ENCODE measurements at places on chromosomes 2 and 18.

GRCh38 chr2:220966636-220967035 is 605.5 kb downstream of the EPHA4 start:
- peak; percentile 83 for DNase-seq

GRCh38 chr2:20314562-20315501 is 35.8 kb downstream of the PUM2 start:
- DNase-seq = no peak

DNA sequence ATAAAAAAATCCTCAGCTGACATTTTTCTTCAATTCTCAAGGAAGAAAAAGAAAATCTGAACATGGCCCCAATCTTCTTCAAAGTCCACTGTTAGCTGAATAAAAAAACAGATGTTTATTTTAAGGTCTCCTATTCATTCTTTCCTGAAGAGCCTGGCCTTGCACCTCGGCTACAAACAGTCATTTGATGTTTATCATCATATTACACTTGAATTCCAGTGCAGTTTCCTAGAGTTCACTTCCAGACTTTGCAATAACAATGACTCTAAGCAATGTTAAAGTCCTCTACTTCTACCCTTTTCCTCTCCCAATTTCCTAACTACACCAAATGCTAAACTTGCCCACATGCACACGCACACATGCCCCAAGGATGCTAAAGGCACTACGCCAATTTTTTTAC is 70.1 kb downstream of the NOL10 start:
- peak; percentile 3 for DNase-seq

- no peak for DNase-seq
These were observed 12.6 kb upstream of the RAB1A start for GRCh38 chr2:65142515-65142914.

GRCh38 chr2:231455222-231455621 is 9.1 kb downstream of the NCL start:
- no peak for DNase-seq

DNA sequence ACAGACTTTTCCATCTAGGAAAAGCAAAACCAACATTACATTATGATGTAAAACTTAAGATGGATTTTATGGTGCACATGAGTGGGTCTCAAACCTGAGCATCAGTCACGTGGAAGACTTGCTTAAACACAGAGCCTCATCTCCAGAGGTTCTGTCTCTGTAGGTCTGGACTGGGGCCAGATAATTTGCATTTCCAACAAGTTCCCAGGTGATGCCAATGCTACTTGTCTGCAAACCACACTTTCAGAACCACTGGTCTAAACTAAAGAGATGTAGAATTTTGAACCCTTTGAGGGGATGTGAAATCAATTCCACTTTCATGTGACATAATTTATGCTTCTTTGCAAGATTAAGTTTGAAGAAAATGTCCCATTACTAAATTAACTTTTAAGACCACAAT is 522.8 kb downstream of the MBD2 start:
- no peak for DNase-seq

- DNase-seq = no peak
These were observed 94.9 kb upstream of the FZD7 start for GRCh38 chr2:201938781-201939180.

GRCh38 chr18:32301976-32302743 is 112.3 kb downstream of the MEP1B start:
- peak; percentile 79 for DNase-seq

GRCh38 chr2:94877129-94877528 is 5.9 kb downstream of the TEKT4 start:
- no peak for DNase-seq

- no peak for DNase-seq
These were observed 43.1 kb downstream of the EDAR start for GRCh38 chr2:108945969-108946368.

- DNase-seq = no peak
These were observed 53.2 kb downstream of the ITGA6 start for GRCh38 chr2:172480301-172481218.

GRCh38 chr2:197349699-197350098 is 39.1 kb upstream of the ANKRD44 start:
- DNase-seq = no peak

DNA sequence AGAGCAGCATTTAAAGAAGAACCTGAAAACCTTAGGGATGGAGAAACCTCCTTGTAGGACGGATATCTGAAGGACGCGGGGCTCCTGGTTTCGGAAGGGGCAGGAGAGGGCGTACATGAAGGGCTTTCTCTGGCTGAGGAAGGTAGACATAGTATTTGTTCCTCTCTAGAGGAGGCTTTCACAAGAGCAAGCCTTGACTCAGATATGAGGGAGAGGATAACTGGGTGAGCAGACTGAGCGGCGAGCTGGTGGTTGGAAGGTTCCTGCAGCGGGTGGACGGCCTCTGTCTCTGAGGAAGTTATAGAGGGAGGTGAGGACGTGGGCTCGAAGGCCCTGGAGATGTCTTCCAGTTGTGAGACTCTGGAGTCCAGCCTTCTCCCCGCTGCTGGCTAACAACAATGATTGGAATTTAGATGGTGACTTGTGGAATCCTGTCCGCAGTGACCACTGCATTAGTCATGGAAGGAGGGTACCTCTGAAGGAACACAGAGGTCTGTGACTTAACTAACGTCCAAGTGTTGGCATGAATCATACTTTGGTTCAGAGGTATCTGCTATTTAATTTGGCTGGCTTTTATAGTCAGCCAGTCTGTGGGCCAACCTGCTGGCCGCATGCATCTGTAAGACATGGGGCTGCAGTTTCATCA is 80.9 kb downstream of the ASAP2 start:
- peak; percentile 95 for DNase-seq

DNA sequence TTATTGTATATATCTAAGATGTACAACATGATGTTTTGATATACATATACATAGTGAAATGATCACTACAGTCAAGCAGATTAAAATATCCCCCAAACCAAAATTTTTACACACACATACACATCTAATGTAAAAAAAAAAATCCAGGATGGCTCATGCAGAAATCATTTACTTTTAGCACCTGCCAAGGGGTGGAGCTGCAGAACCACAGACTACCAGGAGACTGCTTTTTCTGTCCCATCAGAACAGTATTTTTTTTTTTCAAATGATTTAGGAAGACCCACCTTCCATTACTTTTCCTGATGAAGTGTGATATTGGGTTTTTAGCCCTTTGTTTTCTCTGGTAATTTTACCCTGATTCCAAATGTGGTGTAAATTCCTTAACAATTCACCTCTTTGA is 61.9 kb downstream of the AQP4 start:
- DNase-seq = no peak

- DNase-seq = no peak
These were observed 57.9 kb downstream of the ABCA12 start for GRCh38 chr2:215080545-215080944.

DNA sequence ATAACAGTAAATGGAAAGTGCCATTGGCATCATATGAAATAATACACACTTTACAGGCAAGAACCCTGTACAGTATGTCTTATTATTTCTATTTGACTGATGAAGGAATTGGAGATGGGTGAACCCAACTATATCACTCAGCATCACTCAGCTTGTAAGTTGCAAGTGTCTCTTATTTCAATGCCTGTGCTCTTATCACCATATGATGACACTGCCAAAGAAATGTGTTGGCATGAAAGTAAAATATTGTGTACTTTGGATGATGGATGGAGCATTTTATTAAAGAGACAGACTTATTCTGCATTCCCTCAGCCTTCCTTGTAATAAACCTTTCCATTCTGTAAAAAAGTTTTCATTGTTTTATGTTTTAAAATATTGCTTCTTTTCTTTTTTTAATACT is 927.5 kb upstream of the VRK2 start:
- no peak for DNase-seq

DNA sequence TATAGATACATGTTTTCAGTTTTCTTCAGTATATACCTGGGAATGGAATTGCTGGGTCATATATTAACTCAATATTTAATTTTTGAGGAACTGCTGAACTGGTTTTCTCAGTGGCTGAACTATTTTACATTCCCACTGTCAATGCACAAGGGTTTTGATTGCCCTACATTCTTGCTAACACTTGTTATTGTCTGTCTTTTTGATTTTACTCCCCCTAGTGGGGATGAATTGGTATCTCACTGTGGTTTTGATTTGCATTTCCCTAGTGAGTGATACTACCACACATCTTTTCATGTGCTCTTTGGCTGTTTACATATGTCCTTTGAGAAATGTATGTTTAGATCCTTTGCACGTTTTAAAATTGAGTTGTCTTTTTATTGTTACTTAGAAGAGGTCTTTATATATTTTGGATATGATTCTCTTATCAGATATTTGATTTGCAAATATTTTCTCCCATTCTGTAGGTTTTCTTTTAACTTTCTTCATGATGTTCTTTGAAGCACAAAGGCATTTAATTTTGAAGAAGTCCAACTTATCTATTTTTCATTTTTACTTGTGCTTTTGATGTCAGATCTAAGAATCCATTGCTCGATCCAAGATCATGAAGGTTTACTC is 36.2 kb downstream of the ASB1 start:
- DNase-seq = peak; percentile 37

GRCh38 chr2:212033888-212034287 is 504.7 kb downstream of the ERBB4 start:
- no peak for DNase-seq

- DNase-seq = no peak
These were observed 246.2 kb upstream of the STON1 start for GRCh38 chr2:48283586-48284269.

GRCh38 chr2:213733893-213734292 is 449.6 kb downstream of the SPAG16 start:
- DNase-seq = no peak

DNA sequence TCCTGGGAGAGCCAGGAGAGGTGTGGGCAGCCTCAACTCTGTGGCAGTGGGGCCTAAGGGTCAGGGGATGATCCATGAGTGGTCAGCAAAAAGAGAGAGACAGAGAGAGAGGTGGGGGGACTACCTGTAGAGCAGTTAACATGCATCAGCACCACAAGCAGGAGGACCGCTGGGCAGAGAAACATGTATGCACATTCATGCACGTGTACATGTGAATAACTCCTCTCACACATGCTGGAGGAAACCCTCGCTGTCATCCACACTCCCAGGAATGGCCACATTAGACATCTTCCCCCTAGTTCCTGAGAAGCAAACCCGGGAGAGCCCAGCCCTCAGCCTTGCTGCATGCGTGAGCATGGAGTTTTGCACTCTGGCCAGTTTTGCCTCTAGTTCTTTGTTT is 166.1 kb downstream of the SMAD7 start:
- no peak for DNase-seq

- DNase-seq = no peak
These were observed 14.0 kb downstream of the STK25 start for GRCh38 chr2:241494311-241494908.

DNA sequence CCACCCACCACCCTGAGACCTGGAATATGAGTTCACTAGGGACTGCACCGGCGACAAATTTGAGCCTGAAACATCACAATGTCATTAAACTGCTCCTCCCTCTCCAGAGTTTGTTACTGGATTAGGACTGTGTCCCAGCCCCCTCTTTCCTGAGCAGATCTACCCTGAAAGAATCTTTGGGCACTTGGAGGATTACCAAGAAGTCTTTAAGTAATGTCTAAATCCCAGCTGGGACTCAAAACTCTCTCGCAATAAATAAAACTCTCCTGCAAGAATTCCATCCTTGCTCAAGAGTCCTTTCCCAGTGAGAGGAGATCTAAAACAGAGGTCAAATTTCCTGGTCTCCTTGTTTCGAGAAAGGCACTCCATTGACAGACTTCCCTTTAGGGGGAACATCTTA is 20.9 kb downstream of the GKN2 start:
- DNase-seq = no peak

DNA sequence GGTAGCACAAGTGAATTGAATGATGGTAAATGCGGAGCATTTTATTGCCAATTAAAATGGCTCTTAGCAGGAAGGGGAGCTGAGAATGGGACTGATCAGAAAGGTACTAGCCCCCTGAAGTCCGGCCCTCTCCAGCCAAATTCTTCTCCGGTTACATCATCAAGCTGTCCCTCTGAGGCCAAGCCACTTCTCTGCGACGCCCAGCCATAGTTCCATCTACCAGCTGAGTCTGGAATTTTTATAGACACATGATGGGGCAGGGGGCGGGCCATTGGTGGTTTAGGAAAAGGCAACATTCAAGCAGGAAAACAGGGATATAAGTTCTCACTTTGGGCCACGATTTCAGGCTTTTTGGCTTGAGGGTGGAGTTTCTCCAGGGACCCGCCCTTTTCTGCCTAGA is 22.7 kb downstream of the RPRM start:
- DNase-seq = peak; percentile 16

DNA sequence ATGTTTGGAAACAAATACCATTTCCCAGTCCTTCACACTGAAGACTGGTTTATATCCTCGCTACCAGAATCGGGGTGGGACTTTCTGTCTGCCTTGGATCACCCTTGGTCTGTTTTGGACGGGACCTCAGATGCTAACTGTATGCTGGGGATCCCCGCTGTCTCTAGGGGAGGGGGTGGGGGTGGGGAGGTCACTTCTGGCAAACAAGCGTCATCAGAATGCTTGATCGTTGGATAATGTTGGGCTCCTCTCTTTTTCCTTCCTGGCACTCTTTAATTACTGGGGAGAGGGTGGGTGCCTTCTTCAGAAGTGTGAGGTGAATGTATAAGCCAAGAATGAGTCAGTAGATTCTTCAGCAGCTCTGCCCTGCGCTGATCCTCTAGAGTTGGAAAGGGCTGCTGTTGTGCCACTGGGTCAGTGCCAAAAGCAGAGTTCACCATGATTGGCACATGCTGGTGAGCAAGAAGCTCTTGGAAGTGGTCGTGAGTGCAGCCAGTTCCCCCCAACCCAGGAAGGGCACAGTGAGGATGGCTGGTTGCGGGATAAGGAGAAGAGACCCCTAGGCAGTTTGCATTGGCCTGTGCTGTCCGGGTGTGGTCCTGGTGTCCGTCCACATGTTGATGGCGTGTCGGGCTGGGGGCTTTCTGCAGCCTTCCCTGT is 32.2 kb downstream of the DGKD start:
- DNase-seq = no peak

DNA sequence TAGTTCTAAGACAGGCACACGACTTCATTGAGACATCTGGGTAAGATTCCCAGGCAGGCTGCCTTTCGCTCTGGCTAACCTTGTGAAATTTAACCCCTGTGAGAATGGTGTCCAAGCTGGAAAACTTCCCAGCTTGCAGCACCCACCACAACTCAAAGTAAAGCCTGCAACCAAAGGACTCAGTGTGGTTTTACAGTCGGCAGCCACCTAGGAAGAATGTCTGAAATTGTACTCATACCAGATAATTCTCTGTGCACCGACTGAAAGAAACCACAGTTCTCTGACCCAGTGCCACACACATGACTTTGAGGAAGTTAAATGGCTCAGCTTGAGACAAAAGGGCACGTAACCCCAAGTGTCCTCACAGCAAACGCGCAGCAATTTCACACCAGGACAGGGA is 125.7 kb downstream of the RBMS1 start:
- peak; percentile 97 for DNase-seq

GRCh38 chr2:99238599-99238998 is 16.9 kb downstream of the LYG2 start:
- no peak for DNase-seq

GRCh38 chr2:85134255-85134895 is 1.2 kb downstream of the TCF7L1 start:
- DNase-seq = no peak

DNA sequence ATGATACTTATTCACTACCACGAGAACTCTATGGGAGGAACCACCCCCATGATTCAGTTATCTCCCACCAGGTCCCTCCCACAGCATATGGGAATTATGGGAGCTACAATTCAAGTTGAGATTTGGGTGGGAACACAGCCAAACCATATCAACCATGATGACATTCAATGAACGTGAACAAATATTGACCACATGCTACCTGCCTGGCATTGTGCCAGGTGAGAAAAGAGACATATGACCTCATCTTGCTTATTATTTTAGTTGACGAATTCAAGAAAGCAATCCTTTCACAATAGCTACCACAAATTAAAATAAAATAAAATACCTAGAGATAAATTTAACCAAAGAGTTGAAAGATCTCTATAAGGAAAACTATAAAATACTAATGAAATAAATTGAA is 286.5 kb upstream of the CRIM1 start:
- no peak for DNase-seq

Data from H4 (cell line).